ENCODE measurements at places on chromosomes 5 and 9.

GRCh38 chr5:66477596-66477995 lies 118.6 kb upstream of the MAST4 start:
- no peak for DNase-seq

- no peak for DNase-seq
Measured at GRCh38 chr9:31103836-31104235, 1280.6 kb upstream of the ACO1 start.

DNA sequence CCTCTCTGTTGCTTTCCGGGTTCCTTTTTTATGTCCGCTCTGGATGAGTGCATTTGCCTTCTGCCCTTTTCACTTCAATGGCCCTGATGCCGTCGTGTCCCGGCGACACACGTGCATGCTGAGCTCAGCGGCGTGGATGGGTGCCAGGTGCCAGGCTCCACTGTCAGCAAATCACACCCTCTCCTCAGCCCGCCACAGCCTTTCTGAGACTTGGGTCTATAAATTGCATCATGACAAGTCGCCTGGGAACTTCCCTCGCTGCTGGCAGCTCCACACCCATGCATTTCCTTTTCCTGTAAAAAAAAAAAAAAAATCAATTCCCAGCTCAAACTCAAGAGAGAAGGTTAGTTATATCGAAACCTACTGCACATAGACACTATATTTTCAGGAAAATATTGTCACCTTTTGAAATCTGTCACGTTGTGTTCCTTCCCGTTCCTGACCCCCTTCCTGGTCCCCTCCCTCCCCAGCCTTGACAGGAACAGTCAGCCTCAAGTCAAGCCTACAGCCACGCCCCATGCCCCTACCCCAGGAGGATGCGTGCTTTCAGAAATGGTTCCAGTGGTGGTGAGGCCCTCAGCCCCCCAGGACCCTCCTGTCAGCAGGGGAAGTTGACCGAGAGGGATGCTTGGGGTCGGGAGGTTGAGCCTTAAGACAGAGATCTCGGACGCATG lies 110.3 kb upstream of the PTCH1 start:
- DNase-seq, result no peak

DNA sequence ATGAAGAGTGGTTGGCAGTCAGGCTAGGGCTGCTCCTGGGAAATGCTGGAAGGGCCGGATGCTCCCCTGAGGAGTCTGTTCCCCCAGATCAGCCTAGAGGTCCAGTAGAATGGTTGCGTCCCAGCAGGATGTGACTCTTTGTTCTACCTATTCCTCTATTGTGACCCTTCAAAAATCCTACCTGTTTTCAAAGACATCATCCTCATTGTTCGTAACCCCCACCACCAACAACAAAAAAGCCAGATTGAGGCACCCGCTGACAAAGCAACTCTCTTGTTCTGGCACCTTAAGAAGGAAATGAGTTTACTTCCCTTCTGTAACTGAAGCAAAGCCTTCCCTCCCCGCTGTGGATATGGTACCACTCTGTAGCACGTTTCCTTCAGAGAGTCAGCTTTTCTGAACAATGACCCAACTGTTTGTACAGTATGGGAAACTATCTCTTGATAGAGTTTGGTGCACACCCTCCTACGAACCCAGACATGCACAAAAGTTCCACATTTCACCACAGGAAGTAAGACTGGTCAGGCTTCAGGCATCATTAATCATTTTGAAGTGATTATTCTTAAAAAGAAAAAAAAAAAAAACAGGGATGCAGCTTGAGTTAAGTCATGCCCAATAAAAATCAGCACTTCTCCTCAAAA lies 207.2 kb downstream of the ENC1 start:
- no peak for DNase-seq

- DNase-seq, result no peak
Measured at GRCh38 chr5:172336264-172336663, 52.7 kb upstream of the UBTD2 start.

GRCh38 chr9:70076678-70077077 lies 33.0 kb downstream of the MAMDC2 start:
- DNase-seq, result no peak

DNA sequence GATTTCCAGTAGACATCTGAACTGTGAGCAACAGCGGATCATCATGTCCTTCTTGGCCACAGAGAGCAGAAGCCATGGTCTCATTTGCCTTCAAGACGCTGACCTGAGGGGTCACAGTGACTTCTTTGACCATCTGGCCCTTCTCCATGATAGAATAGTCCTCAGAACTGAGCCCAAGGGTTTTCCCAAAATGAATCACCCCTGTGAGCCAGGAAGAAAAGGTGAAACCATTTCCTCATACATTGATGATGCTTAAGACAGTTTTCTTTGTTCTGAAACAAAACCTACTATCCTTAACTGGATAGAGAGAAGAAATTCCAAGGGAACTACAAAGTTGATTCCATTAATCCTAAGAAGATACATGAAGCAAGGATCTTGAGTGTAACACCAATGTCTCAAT lies 503.9 kb downstream of the CTNND2 start:
- no peak for DNase-seq

DNA sequence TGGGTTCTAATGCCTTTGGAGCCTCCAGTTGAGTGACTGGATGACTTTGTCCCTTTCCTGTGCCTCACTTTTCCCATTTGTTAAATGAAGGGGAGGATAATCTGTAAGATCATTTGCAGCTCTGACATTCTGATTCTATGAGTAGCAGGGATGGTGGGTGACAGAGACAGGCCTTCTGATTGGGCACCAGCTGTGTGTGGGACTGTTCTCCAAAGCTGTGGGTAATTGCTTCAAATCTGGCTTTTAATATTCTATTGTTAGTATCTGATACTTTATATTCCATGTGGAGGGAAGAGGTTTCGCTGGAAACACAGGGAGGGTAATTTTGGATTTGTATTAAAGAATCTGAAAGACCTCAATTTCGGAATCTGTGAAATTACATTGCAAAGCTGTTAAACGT lies 102.7 kb downstream of the FBXO38 start:
- DNase-seq, result no peak
